ENCODE measurements at places on chromosomes 7 and 10. TPM values are rescaled to one million over a fixed set of nuclear protein-coding genes. Genes with fewer than 3 reads are reported as not detected.

Gene CH25H
- not detected for total RNA-seq

Gene OAT
- 26.2 TPM for total RNA-seq

Gene MSS51
- total RNA-seq = 2.6 TPM

GRCh38 chr10:93072225-93072712 lies 1.4 kb upstream of the CYP26A1 start:
- no peak for DNase-seq

GRCh38 chr10:92742331-92743228 lies 52.8 kb downstream of the HHEX start:
- DNase-seq = no peak

GRCh38 chr7:98231493-98232262 lies 20.4 kb downstream of the TECPR1 start:
- DNase-seq = no peak

DNA sequence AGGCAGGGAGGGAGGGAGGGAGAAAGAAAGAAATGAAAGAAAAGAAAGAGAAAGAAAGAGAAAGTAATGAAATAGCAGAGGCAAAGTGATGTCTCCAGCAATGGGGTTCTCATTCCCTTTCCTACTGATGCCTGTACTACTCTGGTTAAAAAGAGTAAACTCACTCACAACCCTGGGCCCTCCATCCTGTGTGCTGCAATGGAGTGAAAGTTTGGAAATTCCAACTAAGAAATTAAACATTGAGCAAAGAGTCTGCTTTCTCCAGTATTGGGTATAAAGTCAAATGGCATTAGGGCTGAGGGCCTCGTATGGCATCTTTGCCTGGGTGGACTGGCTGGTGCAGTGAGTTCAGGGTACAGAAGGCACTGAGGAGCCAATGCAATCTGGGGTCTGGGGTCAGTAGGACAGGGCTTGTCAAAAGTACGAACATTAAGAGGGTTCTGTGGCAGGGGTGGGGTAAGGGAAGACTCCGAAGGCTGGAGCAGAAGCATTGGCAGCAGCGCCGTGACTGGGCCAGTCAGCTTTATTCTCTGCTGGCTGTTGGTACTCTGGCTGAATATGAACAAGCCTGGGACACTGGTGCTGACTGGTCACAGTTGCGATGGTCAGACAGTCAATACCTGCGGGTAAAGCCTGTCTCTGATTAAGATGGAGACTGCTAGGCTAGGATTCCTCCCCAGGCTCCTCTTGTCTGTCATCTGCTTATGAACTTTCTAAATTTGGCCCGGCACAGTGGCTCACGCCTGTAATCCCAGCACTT lies 24.1 kb upstream of the TNS3 start:
- no peak for DNase-seq
